Fibroblast of skin of abdomen (primary cell): ENCODE measurements at places on chromosomes 2 and 18.

DNA sequence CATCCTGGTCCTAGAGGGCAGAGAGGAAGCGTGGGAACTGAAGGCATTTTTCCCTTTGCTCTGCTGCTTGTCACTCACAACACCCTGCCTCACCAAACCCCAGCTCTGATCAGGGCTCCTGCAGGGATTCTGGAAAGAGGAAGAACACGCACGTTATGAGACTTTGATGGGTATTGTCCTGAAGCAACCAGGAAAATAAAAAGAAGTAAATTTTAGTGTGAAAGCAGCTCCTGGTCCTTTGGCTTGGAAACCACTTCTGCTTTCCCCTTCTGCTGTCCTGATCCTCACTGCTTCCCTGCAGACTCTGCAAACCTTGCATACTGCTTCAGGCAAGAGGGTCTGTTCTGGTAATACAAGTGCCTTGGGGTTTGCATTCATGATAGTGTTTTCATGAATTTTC lies 164.1 kb downstream of the SLC8A1 start:
- no peak for DNase-seq

- DNase-seq, result peak; percentile 94
Observed at GRCh38 chr2:151302879-151303278, 13.4 kb upstream of the NMI start.

DNA sequence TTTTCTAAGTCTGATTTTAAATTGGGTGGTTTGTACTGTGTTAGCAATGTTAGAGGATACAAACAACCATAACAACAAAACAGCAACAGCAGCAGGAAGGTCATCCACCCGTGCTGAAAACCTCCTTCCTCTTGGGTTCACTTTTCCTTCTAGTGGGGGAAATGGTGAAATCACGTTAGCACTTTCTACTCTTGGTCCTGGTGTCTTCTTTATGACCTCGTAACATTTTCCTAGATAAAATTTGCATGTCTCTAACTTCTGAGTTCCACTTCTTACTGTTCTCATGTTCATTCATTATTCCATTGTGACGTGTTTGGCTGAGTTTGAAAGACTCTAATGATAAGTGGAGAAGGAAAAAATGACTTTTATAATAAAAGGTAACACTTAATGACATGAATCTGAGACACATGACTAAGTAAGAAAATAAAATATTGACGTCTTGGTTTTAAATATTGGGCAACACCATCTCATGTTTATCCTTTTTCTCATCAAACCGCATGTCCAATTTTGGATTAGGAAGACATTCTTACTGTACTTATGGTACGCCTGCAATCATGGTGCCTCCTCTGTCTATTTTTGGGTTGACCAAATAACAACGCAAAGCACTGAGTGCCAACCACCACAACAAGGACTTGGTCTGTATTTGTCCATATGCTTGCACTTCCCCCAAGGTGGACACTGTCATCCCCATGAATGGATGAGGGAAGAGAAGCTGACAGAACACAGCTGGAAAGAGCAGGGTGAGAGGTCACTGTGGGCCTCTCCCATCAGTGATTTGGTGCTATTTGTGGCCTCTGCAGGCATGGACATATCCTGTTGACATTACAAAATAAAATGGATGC lies 25.7 kb upstream of the IL1R1 start:
- no peak for DNase-seq

- no peak for DNase-seq
Observed at GRCh38 chr2:21519821-21520220, 396.1 kb downstream of the TDRD15 start.

DNA sequence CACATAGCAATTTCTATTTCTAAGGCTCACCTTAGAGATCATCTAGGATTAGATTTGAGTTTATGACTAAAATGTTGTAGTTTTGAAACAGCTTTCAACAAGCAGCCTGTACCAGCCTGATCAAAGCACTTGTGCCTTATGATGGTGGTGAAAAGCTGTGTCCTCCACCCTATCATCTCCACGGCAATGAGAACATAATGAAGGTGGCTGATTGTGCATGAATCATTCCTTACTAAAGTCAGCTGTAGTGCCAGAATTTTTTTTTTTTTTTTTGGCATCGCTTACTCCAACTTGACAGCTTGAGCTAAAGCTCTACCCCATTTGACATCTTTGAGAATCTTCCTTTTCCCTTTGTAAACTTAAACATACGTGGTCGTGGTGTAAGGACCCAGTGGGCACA lies 86.0 kb downstream of the DCC start:
- no peak for DNase-seq

GRCh38 chr2:236975766-236976165 lies 109.9 kb upstream of the COPS8 start:
- no peak for DNase-seq

- peak; percentile 44 for DNase-seq
Observed at GRCh38 chr2:186726938-186727337, 33.1 kb downstream of the FAM171B start.

DNA sequence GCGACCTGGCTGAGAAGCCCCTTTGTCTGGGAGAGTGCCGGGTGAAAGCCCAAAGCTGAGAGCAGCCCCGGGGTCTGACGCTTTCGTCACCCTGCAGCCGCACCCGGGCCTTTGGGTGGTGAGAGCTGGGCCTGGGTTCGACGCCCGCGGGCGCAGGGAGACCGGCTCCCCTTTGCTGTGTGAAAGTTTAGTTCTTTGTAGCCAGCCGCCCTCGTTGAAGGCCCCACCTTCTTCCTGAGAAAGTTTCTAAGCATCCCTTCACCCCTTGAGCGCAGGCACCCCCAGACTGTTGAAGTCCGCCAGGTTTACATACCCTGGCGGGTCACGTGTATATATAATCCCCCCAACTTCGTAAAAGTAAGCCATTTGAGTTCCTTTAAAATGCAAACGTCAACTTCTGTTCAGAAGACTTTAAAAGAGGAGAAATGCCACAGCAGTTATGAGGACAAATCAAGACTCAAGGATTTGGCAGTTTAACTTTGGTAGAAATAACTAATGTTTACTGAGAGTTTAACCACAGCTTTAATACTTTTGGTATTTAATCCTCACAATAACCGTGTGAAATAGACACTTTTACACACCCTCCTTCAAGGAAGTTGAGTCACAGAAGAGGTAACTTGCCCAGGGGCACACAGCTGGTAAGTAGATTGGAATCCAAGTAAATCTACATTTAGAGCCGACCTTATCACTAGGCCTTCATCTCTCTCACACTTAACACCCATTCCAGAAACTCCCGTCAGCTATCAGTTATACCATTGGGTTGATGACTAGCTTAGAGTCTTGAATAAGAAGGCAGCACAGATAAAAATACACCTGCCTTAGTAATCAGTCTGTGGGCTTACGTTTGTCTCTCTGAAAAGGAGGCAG lies 1.1 kb upstream of the MBOAT2 start:
- no peak for DNase-seq

GRCh38 chr2:77007686-77008085 lies 514.5 kb downstream of the LRRTM4 start:
- no peak for DNase-seq

DNA sequence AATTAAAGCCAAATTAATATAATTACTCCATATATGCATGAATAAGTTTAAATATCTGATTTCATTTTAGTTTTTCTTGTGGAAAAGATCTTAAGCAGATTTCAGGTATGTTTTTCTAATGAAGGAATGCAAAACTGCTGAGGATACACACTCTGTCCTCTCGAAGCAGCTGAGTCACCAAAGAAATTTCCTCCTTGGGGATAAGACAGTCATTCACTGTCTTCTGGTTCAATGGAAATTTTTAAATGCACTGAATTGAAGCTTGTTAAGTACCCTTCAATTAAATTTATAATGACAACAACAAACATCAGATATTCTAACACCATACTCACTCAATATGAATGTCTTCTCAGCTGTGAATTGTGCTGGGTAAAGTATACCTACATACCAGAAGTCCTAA lies 101.5 kb upstream of the DNER start:
- peak; percentile 29 for DNase-seq

- peak; percentile 32 for DNase-seq
Observed at GRCh38 chr18:11512096-11513025, 97.0 kb upstream of the SLC35G4 start.

DNA sequence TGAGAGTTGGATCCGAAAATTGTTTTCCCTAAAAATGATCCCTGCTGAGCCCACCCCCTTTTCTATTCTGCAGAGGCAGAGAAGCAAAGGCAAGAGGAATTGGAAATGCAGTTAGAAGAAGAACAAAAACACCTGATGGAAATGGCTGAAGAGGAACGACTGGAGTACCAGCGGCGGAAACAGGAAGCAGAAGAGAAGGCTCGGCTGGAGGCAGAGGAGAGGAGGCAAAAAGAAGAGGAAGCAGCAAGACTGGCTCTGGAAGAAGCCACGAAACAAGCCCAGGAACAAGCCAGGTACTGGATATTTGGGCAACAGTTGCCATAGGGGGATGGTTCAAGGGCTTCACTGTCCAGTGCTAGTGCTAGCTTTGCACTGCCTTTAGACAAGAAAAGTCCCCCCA lies 41.7 kb downstream of the SUMO1 start:
- no peak for DNase-seq

DNA sequence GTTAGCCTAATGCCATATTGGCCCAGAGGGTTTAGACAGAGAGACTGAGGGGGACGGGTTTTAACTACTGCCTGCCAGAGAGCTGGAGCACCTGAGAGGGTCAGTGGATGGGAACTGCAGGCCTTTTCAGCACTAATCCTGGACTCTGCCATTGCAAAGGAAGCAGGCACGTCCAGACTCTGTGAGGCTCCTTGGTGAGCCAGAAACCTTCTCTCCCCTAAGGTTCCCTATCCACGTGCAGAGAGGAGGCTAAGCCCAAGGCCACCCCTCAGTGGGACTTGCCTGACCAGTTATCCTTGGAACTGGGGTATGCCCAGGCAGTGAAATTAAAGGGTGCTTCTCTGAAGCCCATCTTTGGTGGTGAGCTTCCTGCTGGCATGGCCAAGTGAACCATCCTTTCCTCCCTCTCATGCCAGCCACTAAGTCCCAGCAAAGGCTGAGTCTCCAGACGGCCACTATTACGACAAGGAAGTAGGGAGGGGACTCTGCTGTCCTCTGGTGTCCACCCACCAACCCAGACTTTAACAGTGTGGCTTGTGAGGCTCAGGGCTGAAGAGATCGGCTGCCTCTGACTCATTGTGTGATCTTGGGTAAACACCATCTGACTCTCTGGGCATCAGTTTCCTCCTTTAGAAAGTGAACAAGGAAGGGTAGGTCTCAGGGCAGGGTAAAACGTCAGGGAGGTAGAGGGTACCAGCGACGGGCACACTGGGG lies 3.9 kb upstream of the MLPH start:
- DNase-seq, result peak; percentile 45

GRCh38 chr18:32911660-32912284 lies 138.9 kb upstream of the KLHL14 start:
- DNase-seq, result peak; percentile 89

GRCh38 chr18:70355620-70356385 lies 67.0 kb downstream of the SOCS6 start:
- DNase-seq, result no peak

GRCh38 chr2:236688563-236689392 lies 119.2 kb downstream of the ACKR3 start:
- no peak for DNase-seq

DNA sequence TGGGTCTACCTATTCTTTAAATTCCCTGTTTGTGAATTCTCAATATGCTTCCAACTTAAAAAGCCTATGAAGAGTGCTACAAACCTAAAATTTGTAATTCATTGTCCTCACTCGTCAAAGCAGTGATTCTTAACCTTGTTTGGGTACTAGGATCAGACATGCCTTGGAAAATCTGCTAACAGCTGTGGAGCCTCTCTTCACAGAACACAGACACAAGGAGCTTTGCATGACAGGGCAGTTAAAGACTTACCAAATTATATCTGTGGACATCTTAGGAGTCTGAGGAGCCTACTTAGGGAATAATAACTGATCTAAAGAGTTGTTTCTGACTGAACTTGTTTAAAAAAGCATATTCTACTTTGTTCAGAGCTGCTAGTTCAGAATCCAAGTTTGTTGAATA lies 38.1 kb downstream of the TMEM87B start:
- no peak for DNase-seq

DNA sequence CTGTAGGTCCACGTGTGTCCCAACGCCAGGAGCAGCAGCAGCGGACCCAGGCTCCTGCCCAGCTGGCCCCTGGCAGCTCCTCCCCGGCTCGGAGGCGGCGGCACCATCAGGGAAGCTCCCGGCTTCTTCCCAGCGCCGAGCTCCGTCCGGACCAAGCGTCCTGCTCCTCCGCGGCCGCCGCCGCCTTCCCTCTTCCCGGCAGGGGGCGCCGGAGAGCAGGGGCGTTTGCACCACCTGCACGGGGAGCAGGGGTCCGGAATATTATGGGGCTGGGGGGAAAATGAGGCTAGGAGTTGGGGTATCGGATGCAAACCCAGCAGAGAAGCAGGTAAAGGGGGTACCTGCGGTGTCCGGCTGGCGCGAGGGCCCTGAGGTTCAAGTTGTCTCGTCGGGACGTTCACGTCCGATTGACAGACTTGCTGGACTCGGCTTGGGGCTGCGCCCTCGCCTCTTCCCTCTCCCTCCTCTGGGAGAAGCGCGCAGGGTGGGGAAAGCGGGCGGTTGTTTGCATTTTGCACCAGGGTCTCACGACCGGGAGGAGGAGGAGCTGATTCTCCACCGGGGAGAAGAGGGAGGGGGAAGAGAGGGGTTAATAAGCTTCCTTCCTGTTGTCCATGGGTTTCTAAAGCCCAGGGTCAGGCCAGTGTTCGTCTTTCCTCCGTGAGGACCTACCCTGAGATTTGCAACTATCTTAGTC lies at the start of gene CCBE1:
CCBE1 (minus strand) TSS at position 188 of the 697 bp plus-strand sequence.
- peak; percentile 72 for DNase-seq

DNA sequence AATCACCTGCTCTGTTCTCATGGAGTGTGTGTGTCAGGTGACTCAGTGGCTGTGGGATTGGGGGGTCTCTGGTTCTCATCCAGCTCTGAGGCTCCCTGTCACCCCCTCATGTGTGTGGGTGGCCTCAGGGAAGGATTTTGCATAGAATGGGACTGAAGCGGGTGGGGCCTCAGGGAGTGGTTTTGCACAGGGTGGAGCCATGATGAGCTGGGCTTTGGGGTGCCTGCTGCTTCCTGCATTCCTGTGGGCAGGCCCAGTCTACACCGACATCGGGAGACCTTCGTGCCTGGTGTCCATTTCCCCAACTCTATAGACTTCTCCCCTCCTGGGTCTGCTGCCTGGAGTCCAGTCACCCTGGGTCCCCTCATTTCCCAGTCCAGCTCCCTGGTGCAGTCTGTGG lies 59.7 kb downstream of the VAPA start:
- no peak for DNase-seq

DNA sequence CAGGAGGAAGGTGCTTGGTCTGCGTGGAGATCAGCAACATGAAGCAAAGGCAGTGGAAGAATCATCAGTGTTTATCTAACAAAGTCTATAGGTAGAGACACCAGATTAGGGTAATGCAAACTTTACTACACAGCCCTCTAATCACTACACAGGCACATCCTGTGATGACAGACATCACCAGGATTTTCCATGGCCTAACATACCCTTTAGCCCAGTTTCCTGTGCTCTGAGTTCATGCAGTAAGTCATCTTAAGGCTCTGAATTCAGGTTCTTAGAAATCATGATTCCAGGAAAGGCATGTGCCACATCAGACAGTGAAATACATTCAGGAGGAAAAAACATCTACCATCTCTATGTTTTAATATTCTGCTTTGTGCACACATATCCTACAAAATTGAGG lies 708.5 kb upstream of the SLC8A1 start:
- DNase-seq, result no peak

- DNase-seq, result no peak
Observed at GRCh38 chr2:15762449-15762848, 170.8 kb downstream of the DDX1 start.

GRCh38 chr2:107282135-107282534 lies 396.2 kb upstream of the ST6GAL2 start:
- no peak for DNase-seq

- DNase-seq, result no peak
Observed at GRCh38 chr2:102520009-102520408, 47.0 kb downstream of the SLC9A4 start.

- no peak for DNase-seq
Observed at GRCh38 chr2:173149491-173149890, 73.8 kb downstream of the MAP3K20 start.
